ENCODE measurements at places on chromosomes 12 and 14.

- no peak for DNase-seq
Observed at GRCh38 chr12:75459755-75460154, 20.8 kb upstream of the GLIPR1 start.

DNA sequence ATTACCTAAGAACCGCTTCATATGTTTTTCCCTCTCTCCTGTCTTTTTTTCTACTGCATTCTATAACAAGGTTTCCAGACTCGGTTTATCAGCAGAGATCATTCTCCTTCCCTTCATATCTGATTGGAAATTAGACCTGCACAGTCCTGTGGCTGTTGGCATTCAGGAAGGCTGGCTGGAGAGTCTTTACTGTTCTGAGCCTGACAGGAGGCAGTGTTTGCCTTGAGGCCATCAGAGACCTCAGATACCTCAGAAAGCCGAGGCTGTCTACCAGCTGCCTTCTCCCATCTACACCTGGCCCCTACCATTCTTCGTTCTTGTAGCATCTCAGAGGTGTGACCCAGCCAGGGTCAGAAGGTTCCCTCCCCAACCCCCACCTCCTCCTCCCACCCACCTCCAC is 182.0 kb downstream of the CAND1 start:
- no peak for DNase-seq

- no peak for DNase-seq
Observed at GRCh38 chr12:114933428-114934160, 249.6 kb upstream of the TBX3 start.

GRCh38 chr12:121129811-121130147 is 2.9 kb upstream of the P2RX7 start:
- no peak for DNase-seq

GRCh38 chr12:24045816-24046257 is 96.4 kb upstream of the SOX5 start:
- DNase-seq: no peak

DNA sequence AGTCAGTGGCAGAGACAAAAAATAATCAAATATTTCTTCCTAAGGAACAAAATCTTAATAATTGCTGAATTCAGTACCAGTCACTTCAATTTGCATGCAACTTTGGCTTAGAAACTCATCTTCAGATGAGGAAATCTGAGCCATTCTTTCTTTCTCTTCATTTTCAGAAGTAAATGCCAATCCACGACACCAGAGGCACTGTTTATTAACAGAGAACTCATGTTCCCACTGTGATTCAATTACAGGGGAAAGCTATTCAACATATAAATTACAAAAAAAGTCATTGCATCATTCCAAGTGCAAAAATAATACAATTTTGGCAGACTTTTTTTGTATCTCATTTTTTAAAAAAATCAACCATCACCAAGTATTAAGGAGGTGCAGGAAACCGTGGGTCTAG is 816.1 kb upstream of the TMEM132C start:
- no peak for DNase-seq

DNA sequence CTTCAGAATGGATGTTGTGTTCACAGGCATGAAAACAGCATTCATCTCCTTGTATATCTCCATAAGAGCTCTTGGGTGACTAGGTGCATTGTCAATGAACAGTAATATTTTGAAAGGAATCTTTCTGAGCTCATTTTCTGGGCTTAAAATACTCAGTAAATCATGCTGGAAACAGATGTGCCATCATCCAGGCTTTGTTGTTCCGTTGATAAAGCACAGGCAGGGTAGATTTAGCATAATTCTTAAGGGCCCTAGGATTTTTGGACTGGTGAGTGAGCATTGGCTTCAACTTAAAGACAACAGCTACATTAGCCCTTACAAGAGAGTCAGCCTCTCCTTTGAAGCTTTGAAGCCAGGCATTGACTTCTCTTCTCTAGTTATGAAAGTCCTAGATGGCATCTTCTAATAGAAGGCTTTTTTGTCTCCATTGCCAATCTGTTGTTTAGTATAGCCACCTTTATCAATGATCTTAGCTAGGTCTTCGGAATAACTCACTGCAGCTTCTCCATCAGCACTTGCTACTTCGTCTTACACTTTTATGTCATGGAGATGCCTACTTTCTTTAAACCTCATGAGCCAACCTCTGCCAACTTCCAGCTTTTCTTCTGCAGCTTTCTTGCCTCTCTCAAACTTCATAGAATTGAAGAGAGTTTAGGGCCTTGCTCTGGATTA is 79.6 kb upstream of the PSMA6 start:
- no peak for DNase-seq

GRCh38 chr14:65403231-65403630 is 9.3 kb upstream of the FUT8 start:
- no peak for DNase-seq

DNA sequence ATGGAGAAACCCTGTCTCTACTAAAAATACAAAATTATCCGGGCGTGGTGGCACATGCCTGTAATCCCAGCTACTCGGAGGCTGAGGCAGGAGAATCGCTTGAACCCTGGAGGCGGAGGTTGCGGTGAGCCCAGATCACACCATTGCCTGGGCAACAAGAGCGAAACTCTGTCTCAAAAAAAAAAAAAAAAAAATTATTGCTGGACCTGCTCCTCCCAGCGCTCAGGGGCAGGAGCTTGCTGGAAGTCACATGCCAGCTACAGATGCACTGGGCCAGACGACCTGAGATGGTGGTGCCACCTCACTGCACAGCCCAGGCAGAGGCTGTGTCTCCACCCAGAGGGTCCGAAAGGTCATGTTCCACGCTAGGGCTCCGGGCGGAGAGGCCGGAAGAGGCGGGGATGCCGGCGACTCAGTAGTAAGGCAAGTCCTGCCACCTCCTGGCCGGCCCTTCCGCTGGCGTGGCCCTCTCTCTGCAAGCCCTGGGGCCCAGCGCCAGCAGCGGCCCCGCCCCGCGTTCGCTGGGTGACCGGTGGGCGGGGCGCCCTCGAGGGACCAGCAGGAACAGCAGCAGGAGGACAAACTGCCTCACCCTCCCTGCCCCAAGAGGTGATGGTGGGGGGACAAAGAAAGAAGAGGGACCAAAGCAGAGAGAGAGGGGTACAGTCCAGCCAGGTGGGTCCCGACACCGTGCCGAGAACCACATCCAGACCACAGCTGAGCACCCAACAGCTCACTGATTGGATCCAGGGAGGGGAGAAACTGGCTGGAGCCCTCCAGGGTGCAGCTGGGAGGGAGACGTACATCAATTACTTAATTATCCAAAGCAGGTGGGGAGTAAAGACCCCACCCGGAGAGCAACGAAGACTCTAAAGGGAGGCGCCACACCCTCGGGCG is 3.6 kb upstream of the RHOF start:
- no peak for DNase-seq

- peak; percentile 56 for DNase-seq
Observed at GRCh38 chr12:116153983-116154382, 123.5 kb downstream of the MED13L start.

- no peak for DNase-seq
Observed at GRCh38 chr14:87113286-87113685, 879.7 kb downstream of the GALC start.

- DNase-seq: no peak
Observed at GRCh38 chr12:104668274-104668718, 211.5 kb downstream of the CHST11 start.

DNA sequence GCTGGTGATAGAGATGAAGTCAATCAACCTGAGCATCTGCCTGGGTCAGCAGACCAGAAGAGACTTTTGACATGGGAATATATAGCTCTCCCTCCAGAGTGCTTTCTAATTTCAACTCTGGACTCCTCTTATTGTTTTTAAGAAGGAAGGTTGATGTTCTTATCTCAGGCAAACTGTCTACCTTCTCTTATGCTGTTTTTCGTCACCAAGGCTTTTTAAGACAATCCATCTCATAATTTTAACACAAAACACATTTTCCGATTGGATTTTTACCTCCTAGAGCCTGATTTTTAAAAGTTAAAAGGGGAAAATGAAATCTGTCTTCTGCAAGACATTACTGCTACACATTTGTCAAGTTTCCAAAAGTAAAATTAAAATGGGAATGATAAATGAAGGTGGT is 368.7 kb upstream of the MIS18BP1 start:
- DNase-seq: no peak

DNA sequence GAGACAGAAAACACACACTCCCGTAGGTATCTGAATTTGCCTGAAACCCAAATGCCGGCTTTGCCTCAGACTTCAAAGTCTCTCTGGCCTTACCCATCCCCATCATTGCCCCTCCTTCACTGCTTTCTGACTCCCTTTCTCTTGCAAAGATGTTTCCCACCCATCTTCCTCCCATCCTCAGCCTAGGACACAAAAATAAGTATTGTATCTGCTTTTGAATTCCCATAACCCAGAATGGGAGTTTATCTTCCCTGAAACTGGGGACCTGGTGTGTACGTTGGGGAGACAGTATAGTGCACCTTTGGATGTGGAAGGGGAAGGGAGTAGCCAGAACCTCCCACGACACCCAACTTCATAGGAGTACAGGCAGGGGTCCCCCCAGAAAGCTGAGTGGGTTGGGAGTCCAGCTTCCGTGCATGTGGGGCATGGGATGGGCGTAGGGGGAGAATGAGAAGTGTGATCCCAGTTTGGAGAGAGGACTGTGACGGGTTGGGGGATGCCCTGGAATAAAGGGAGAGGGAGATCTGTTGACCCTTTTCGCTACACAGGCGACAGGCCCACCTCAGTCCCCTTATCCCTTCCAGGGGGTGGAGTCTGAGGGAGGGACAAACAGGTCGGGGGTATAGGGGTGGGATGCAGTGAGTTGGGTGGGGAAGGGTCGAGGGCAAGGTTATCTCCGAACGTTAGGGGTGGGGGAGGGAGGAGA is 488 bp upstream of the KIF5A start:
- DNase-seq: no peak

GRCh38 chr14:56603648-56604047 is 24.1 kb downstream of the TMEM260 start:
- no peak for DNase-seq

GRCh38 chr12:78674311-78675090 is 190.1 kb upstream of the SYT1 start:
- DNase-seq: no peak

GRCh38 chr14:31070431-31070830 is 44.3 kb upstream of the STRN3 start:
- DNase-seq: no peak

- DNase-seq: no peak
Observed at GRCh38 chr12:66633676-66634075, 45.2 kb downstream of the GRIP1 start.

GRCh38 chr14:101175731-101176534 is 272.4 kb upstream of the RTL1 start:
- DNase-seq: no peak

GRCh38 chr14:87830443-87831096 is 162.4 kb downstream of the GALC start:
- DNase-seq: no peak

GRCh38 chr12:98735821-98736220 is 90.7 kb downstream of the APAF1 start:
- DNase-seq: no peak

DNA sequence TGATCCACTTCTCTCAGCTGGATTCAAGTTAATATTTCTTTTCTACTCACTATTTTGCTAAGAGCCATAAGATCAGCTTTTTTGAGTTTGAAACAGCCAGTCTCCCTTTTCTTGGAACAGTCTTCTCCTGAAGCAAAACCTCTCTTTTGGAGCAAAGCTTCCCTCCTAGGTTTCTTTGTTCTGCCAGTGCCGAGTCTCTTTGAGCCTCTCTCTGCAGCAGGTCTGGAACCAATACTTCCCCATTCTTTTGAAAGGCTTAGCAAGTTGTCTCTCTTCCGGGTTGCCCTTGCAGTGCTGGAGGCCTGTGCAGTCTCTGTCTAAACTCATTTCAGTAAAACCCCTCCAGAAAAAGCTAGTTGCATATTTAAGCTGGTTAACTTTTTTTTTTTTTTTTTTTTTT is 454.8 kb downstream of the NOVA1 start:
- DNase-seq: no peak

DNA sequence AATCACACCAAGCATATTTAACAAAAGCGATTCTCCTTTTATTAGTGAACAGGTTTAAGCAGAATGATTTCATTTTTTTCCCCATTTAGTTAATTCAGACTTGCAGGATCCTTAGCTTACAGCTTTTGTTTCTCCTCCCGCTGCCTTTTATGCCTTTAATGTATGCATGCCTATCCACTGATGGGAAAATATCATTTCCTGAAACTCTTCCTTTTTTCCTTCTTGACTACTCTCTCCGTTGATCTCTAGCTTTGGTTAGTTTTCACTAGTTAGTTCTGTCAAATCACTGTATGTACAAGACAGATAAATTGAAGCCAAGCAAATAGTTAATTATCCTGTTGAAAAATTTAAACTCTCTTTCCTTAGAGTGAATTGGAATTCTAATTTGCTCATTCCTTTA is 26.3 kb downstream of the NKX2-1 start:
- no peak for DNase-seq

DNA sequence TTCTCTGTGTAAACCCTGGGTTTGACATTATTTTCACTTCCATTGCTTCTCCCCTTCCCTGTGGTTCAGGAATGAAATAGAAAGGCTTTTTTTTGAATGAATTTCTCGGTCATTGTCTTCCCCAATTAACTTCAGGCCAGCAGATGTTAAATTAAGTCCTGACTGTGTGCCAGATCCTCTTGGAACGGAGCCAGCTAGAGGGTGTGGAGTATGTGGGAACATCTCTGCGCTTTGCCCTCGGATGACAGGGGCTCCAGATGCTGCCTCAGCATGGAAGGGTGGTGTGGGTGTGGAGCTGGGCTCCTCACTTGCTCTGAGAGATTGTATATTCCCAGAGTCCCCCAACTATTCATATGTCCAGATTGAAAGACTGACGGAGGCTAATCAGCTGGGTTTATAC is 13.1 kb downstream of the KRT85 start:
- no peak for DNase-seq

DNA sequence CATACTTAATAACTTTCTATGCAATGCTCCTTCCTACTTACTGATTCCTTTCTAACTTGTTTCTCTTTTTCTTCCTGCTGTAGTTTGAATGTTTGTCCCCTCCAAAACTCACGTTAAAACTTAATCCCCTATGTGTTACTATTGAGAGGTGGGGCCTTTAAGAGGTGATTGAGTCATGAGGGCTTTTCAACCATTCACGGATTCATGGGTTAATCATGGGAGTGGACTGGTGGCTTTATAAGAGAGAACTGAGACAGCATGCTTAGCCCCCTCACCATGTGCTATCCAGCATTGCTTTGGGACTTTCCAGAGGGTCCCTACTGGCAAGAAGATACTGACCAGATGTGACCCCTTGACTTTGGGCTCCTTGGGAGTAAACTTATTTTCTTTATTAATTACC is 66.0 kb upstream of the TRIM9 start:
- no peak for DNase-seq

Measured in NCI-H1048 (cell line).